ENCODE measurements at places on chromosomes 2 and 18.
A peak's percentile ranks its signal among the peaks of the same experiment; 100 is the strongest.

DNA sequence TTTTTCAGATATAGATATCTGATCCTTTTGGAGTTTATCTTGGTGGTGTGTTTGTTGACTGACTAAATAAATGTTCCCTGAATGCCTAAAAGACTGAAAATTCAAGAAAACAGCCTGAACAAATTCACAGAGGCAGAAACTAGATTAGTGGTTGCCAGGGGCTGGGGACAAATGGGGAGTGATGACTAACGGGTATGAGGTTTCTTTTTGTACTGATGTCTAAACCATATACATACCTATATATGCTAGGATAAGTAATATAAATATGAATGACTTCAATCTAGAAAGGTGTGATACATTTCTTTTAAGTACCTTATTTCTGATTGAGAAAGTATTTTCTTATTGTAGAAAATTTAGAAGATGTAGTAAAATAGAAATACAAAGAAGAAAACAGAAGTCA is 176.9 kb upstream of the PGAP1 start:
- no peak for DNase-seq

- no peak for DNase-seq
Observed at GRCh38 chr2:12819103-12819475, 102.4 kb downstream of the TRIB2 start.

DNA sequence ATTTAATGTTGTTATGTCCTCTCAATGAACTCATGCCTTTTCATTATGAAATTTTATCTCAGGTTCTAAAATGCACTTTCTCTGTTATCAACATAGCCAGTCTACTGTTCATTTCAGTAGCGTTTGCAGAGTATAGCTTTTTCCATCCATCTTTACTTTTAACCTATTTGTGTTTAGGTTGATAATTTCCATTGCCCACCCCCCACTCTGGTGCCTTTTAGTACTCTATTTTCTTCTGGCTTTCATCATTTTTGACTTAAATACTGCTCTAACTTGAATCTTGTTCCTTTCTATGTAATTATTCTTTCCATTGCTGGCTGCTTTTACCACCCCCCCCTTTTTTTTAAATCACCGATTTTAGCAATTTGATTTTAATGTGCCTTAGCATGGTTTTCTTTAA is 585.0 kb upstream of the LRATD1 start:
- DNase-seq, result no peak

GRCh38 chr18:47809420-47809819 is 121.0 kb downstream of the SMAD2 start:
- no peak for DNase-seq

GRCh38 chr2:157785200-157785599 is 90.9 kb downstream of the ACVR1 start:
- DNase-seq, result no peak

DNA sequence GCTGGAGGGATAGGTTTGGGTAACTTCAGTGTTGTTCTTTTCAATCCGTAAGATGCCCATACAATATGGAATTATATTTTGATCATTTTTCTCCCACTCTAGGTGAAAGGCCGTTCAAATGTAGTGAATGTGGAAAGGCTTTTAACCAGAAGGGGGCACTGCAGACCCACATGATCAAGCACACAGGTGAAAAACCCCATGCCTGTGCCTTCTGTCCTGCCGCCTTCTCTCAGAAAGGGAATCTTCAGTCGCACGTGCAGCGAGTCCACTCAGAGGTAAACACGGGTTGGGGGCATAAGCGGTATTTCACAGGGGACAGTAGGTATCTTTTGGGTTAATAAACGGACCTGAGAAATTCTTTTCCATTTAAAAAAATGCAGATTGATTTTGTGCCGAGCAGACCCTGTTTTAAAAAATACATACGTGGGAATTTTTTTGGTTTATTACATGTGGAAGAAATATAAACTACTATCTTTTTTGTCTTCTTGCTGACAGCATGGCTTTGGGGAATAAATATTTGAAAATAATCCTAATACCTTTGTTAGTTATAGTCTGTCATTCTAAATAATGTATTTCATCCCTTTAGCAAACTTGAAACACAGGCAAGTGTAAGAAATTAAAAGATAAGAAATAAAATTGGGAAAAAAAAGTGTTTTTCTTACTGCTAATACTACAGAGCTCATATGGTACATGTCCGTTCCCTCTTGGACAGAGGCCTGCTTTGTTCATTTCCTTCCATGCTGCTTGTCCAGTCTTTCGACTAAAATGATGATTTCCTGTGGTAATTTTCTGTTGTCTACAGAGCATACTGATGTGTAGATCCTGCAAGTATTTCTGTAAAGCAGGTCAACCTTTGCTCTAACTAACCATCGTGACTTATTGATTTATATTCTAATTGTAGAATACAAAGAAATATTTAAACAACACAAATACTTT is 53.3 kb downstream of the ZNF236 start:
- peak; percentile 93 for DNase-seq

DNA sequence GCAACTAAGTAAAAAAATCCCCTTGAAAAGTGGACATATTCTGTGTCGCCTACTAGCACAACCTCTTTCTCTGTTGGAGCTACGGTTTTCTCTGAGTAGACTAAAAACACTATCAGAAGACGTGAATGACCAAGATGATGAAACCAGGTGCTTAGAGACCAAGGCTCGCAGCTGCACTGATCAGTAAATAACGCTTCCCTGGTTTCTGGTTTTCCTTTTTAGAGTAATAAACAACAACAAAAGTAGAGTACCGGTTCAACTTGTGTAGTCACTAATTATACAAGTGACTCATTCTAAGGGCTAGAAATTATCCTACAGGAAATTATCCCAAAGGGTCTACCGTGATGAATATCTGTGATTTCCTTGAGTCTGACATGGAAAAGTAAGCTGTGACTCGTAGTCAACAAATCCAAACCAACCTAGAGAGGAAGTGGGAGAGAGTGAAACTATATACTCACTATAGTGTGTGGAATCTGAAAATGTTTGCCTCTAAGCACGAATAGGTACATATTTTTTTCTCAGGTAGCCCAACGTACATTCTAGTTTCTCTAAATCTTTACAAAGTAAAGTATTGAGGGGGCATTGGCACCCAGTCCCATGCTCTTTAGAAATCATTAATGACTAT is 17.8 kb downstream of the RASGRP3 start:
- DNase-seq, result no peak

GRCh38 chr2:1981421-1981820 is 237.1 kb upstream of the PXDN start:
- no peak for DNase-seq

- DNase-seq, result no peak
Observed at GRCh38 chr2:175824243-175824642, 177.8 kb downstream of the LNPK start.

DNA sequence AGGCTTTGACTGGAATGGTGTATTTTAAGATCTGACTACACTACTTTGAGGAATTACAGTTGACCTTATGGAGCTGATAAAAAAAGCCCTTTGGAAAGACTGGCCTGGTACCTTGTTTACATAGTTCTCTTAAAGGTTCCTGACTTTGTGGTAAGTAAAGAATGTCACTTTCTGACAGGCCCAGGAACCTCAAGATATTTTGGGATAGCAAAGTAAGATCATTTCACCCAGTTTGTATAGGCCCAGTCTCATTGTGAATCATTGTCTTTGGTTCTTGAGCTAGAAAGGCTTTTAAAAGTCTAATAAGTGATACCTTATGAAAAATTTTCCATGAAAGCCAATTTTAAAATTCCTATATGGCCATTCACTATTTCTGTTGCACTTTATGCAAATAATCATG is 316.3 kb upstream of the LRRTM4 start:
- no peak for DNase-seq

DNA sequence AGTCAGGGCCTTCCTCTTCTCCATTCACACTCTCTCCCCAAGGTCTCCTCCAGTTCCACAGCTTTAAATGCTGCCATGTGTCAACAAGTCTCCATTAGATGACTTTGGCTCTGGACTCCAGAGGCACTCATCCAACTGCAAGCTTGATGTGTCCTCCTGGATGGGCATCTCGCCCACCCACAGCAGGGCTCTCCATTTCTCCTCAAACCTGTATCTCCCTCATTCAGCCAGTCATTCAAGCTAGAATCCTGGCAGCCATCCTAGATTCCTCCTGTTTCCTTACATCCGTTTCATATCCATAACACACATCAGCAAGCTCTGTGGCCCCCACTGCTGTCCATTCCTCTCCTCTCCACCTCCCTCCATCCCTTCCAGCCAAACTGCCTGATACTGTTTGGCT is 88.4 kb upstream of the AFF3 start:
- no peak for DNase-seq

DNA sequence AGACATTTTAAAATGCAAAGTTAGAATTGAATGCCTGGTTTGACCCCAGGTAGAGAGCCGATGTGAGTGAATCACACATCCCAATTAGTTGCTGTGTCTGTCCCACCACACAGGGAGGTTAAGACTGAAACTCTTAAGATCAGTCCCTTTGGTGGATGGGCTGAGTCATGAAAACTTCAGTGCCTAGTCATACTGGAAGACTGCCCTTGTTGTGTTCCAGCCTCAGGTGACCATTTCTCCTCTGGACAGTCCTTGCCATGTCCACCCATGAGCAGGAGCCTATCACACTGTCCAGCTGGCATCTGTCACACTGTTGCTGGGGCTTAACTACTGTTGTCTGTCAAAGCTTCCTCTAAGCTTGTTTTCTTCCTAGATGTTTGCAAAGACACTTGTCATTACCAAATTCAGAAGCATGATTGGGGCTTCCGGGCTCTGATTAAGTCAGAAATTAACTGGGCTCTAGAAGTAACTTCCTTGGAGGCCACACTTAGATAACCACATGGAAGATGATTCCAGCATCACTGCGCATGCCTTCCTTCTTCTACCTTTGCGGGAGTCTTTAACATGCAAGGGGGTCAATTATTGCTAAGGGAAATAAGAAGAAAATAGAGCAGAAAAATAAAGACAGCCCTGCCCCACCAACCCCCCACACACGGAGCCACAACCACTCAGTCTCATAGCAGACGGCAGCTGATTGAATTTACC is 21.3 kb downstream of the CYRIA start:
- DNase-seq, result no peak

DNA sequence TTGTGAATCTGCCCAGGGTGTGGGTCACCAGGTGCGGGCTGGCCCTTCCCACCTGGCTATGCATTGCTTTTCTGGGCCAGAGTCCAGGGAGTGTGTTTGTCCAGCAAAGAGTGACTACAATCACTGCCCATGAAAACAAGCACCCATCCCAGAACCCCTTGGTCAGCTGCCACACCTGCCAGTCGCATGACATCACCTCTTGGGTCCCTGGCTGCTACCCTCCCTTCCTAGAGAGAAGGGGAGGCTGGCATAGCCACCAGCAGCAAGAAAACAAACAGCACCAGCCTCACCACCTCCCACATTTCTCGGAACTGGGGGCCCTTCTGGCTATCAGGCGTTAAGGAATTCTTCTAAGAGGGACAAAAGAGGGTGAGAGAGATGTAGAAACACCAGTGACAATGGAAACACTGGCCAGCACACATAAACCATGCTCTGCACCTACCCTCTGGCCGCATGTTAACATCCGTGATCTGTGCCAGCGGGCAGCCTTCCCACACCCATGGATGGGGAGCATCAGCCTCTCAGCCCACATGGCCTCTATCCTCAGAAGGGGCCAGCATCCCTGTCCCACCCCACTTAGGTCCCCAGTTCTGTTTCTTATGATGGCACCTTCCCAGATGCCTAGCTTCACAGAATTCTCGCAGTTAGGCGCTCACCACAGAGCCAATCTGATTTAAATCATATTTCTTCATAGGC is 109.7 kb upstream of the GLI2 start:
- DNase-seq, result no peak

GRCh38 chr2:102005989-102006885 is 14.5 kb downstream of the IL1R2 start:
- peak; percentile 78 for DNase-seq

DNA sequence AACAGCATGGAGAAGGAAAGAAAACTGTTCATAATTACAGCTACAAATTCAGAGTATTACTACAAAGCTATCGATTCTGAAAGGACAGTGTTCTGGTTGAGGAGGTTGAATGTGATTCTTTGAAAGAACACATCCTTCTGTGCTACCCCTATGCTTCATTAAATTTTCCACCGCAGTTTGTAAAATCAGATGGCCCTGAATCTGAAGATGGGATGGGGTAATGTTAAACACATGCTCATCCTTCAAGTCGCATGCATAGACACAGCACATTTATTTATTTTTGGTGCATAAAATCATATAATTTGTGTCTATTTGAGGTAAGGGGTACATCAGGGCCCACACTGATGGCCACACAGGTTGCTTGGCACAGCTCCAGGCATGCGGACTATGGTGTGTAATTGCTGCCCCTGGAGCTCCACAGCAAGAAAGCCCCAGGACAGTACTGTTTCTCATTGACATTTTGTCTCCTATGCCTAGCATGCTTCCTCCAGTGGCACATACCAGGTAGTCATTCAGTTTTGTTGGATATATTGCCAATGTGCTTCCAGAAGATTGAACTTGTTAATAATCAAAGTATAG is 238.8 kb upstream of the TANK start:
- DNase-seq, result no peak

DNA sequence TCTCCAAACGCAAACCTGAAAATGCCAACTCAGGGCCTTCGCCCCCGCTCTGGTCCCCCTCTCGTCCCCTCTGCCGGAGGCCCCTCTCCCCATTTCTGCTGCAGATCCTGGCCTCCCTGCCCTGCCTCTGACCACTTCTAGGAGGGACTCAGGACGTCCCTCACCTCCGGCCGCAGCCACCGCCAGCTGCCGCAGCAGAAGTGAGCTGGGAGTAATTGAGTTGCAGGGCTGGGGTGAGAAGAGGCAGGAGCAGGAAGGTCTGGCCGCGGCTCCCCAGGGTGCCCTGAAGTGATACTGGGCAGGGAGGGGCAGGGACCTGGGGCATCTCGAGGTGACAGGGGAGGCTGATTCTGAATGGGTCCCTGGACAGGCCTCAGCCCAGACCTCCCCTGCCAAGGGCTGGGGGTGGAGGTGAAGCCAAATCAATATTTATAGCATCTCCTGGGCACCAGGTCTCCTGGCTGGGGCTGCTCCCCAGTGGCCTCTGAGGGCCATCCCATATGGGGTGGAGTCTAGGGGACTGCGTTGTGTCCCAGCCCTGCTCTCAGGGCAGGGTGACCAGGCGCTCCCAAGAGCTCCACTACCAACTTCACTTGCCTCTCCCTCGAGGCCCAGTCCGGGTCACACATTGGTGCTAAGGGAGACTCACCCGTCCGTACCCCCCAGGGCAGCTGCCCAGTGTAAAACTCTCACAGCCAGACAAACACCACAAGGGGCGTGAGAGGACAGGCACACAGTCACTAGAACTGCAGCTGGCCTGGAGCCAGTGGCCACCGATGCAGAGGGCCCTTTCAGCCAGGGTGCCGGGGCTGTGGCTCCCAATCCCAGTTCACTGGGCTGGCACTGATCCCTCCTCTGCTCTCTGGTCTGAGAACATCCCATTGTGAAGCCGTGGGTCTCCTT is 33.0 kb downstream of the KCNIP3 start:
- DNase-seq, result no peak

DNA sequence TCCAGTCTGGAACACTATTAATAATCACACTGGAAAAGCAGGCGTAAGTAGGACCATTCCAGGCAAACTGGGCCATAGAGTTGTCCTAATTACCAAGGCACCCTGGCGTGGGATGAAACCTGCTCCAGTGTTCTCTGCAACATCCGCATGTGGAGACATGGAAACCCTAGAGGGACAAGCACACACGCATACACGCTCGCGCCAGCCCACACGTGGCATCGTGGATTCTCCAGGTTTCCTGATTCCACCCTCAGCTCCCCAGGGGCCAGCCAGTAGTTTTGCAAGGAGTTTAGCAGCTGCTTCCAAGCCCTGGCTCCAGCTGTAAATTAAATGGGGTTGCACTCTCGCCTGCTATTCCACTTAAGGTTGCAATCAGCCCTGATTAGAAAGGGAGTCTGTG is 127.7 kb downstream of the DYSF start:
- no peak for DNase-seq
